ENCODE measurements at places on chromosomes 7 and 10. TPM values are rescaled to one million over a fixed set of nuclear protein-coding genes. Genes with fewer than 3 reads are reported as not detected.

RBM33 gene
- polyA plus RNA-seq = 23.5 TPM

- no peak for DNase-seq
Observed at GRCh38 chr7:119382726-119383125, 890.2 kb upstream of the KCND2 start.

- no peak for DNase-seq
Observed at GRCh38 chr10:14949291-14949690, 4.6 kb downstream of the DCLRE1C start.

GRCh38 chr7:94590526-94591162, 65.3 kb downstream of the SGCE start:
- DNase-seq = no peak

DNA sequence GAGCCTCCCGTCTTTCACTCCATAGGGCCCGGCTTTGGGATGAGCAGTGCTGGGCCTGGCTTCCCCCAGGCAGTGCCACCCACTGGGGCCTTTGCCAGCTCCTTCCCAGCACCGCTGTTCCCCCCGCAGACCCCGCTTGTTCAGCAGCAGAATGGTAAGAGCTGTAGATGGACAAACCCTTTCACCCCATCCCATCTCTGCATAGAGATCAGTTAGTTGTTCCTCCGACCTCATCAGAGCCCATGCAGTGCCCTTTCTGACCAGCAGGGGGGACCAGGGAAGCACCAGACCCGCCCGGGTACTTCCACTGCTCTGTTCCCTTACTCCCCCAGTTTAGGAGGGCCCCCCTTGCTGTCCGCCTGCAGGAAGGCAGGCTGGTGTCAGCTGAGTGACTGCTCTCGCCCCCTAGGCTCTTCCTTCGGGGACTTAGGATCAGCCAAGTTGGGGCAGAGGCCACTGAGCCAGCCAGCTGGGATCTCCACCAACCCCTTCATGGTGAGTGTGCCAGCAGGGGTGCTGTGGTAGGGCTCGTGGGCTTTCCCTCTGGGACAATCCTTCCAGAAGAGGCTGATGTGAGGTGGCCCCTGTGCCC, 9.8 kb downstream of the SAP25 start:
- DNase-seq = peak; percentile 75

DNA sequence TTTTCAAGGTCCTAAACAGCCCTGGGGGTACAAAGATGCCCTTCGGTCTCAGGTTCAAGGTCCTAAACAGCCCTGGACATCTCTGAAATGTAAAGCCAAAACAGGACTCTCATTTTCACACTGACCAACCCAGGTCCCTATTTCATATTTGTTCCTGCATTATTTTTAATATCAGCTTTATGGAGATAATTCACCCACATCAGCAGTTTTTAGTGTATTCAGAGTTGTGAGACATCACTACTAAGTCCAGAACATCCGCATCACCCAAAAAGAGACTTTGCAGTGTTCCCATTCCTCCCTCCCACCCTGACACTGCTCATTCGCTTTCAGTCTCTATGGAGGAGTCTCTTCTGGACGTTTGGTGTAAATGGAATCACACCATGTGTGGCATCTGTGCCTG, 420.2 kb downstream of the PTPRN2 start:
- no peak for DNase-seq

GRCh38 chr10:125886914-125887512, 5.9 kb upstream of the DHX32 start:
- DNase-seq = no peak

DNA sequence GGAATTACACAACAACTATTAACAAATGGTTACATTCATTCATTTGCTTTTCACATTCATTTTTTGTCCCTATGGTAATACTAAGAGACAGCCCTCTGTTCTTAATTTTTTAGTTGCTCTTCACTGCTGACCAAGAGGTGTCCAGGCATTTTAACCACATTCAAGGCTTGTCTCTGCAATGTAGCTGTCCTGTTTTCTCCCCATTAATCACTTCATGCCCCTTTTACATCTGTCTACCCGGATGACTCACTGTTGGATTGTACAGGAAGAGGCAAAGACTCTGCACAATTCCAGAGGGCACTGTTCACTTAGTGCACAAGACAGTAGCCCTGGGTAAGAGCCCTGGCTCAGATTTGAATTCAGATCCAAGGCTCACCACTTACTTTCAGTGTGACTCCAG, 168.5 kb downstream of the NOC3L start:
- no peak for DNase-seq
